ENCODE measurements at places on chromosomes 16 and 17.

GRCh38 chr17:49290690-49291359 lies 60.2 kb upstream of the PHOSPHO1 start:
- DNase-seq: no peak

GRCh38 chr17:43914451-43914850 lies 7.1 kb upstream of the MPP2 start:
- DNase-seq: no peak

DNA sequence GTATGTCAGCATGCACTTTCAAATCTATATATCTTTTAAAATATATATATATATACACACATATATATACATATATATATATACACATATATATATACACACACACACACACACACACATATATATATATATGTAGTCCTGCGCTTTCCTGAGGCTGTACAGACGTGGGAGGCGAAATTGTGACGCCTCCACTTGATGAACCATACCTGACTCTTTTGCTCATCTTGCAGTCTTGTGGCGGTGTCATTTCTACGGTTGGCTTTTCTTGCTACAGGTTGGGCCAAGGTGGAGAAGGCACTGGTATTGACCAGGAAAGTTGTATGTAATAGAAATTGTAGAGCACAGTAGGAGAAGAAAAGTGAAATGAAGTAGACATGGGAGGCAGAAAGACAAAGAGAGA lies 88.2 kb downstream of the RBFOX1 start:
- DNase-seq: no peak

DNA sequence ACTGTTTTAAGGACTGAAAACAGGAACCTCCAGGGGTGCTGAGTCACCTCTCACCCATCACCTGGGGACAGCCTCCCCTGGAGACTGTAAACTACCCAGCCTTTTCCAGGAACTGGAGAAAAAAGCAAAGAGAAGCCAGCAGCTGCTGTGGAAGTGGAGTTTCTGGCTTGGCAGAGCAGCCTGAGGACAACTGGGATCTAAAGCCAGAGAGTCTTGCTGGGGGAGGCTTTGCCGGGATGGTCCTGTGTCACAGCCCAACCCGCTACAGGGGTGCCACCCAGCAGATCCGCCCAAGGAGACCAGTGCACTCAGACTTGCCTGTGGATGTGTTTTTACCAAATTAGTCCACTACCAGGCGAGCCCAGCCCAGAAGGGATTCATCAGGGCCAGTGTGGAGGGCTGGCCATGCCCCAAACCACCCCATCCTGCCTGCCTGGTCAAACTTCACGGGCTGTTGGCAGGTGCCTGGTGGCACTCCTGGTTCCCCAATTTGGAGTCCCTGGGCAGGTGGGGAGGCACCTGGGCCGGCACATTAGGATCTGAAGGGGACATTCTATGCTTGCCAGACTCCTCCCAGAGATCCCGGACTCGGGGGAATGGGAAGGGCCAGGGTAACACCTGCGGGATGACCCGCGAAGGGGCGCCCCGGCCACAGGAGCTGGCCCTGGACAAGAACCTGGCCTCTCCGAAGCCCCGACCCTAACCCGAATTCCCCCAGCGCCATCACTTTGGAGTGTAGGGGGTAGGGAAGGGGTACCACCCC lies 771 bp downstream of the MSRB1 start:
- DNase-seq: no peak

DNA sequence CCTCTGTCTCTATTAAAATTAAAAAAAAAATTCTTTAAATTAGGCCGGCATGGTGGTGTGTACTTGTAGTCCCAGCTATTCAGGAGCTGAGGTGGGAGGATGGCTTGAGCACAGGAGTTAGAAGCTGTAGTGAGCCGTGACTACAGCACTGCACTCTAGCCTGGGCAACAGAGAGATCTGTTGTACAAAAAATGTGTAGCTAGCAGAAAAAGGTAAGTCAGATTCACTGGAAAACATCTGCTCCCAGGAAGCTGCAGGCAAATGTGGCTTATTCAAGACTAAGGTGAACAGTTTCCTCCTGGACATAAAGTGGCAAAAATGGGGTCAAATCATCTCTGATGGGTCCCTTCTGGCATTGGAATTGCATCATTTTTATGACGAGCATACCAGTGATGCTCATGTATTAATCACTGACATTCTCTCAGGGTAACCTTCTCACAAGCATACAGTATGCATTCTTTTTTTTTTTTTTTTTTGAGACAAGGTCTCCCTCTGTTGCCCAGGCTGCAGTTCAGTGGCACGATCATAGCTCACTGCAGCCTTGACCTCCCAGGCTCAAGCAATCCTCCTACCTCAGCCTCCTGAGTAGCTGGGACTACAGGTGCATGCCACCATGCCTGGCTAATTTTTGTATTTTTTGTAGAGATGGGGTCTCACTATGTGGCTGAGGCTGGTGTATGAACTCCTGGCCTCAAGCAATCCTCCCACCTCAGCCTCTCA lies 48.7 kb downstream of the CPPED1 start:
- DNase-seq: no peak

- no peak for DNase-seq
Observed at GRCh38 chr16:3520841-3521240, 20.0 kb downstream of the CLUAP1 start.

GRCh38 chr16:78656887-78657286 lies 557.4 kb downstream of the WWOX start:
- no peak for DNase-seq

DNA sequence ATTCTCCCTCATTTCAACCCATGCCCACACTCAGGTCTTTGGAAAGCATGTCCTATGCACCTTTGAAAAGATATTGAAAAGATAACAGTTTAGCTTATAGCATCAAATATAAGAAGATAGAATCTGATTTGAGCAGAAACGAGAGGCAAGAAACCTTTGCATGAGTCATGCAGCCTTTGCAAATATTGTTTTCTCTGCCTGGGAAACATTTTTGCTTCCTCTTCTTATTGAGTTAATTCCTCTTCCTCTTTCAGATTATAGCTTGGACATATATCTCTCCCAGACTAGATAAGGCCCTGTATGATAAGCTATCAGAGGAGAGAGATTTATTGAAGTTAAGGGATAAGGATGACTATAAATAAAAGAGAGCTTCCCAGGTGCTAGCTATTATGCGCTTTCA lies 46.1 kb upstream of the KCNJ2 start:
- DNase-seq: no peak

DNA sequence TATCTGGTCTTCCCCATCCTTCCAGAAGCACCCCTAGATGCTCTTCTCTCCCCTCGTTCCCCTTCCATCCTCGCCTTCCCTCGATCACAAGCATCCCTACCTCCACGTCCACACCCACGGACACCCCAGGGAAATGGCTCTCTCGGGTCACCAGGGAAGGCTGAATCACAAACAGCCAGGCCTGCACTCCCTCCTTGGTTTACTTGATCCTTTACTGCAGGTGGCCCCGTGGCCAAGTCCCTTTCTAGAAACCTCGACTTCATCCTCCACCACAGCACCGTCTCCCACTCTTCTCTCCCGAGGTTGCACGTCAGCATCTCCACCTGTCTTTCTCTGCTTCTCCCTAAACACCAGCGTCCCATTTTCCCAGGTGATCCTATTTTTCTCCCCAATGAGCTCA lies 6.5 kb upstream of the RBFOX3 start:
- no peak for DNase-seq

DNA sequence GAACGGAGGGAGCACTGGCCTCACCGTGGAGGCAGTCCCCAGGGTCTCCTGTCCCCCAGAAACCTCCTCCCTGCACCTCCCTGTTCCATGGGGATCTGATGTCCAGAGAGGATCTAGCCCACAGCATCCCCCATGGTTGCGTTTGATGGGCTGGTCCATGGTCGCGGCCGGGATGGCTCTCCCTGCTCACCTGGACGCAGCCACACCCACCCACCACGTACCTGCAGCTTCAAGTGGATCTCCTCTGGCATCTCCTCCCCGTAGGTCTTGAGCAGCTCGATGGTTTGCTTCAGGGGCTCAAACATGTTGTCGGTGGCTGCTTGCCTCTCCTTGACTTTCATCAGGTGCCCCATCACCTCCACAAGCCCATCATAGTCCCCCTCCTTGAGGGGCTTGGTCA lies 47.9 kb downstream of the DNAH17 start:
- DNase-seq: no peak

DNA sequence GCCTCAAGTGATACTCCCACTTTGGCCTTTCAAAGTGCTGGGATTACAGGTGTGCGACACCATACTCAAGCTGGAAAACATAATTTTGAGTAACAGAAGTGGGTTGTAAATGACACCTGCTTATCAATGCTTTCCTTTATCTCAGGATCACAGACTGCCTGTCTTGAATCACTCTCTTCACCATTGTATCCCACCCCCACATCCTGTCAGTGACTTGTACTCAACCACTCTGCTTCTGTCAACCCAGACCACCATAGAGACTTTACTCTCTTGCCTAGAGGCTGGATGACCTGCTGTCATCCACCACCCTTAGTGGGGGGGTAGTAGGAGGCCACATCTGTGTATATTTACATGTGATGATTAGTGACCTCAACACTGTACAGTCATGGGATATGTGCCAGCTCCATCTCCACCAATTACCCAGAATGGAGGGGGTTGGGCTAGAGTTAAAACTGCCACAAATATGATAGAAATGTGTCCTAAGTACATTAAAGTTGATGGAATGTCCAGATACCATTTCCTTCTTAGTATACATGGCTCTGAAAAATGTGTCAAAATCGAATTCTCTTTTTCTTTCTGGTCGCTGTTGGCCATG lies 338.7 kb downstream of the GRIN2A start:
- DNase-seq: no peak

DNA sequence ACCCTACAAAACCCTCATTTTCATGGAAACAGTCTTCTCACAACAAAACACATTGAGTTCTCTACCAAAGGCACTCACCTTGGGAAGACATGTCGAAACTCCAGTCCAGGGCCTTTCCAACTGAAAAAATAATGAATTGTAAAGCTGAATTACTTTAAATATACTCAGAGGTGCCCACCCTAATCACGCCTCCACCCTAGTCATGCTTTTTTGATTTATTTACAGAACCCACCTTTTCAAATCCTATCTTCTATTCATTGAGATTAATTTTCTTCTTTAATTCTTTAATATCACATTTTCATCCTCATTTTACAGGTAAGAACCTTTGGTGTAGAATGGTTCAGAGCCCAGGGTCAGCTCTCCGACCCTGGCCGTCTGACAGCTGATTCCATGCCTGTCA lies at the start of gene CPHXL2:
Gene CPHXL2, minus strand, starts transcription at position 101 of the 400 bp plus-strand sequence. Its CDS starts 10 bp downstream, at position 91.
- DNase-seq: no peak

DNA sequence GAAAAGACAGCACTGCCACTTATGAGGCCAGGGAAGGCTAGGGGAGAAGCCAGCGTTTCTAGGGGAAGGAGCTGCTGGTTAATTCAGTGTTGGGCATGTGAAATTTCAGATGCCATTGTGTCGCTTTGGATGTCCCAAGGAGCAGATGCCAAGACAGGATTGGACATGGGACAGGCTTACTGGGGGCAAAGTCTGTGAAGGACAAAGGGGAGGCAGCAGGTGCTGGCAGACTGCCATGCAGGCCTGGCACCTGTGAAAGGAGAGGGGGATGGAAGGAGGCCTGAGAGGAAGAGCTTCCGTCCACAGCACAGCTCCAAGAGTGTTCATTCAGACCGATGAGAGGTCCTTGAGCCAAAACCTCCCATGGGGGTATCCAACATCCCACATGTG lies 255.5 kb upstream of the RPL38 start:
- no peak for DNase-seq

DNA sequence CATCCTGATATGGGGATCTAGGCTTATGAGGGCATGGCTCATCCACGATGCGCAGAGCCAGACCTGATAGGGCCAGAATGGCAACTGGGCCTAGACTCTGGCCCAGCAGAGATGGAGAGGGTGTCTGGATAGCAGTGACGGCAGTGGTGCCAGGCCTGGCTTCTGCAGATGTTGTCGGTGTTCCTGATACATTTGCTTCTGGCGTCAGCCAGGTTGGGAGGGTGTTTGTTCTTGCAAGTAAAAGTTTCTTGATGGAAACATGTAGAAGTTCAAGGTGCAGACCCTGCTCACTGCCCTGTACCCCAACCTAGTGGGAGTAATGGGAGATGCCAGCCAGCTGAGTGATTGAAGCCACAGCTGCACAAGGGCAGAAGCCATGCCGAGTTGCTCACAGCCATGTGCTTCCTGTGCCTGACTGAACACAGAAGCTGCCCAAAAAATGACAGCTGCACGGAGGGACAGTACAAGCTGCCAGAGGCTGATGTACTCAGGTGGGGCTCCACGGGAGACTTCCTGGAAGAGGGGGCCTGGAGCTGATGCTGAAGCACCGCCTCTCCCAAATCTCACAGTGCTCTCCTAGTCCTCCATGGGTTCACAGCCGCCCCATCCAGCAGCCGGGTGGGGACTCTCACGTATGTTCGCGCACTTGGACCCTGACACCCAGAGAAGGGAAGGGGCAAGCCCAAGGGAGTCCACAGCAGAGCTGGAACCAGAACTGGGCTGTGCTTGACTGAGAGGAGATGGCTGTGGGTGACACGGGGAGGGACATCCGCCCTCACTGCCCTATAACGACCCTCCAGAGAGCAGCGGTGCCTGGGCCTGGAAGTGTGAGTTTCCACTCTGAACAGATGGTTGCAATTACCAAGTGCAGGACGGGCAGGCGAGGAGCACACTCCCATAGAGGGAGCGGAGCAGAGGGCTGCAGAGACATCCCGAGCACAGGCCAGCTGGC lies 78.7 kb downstream of the N4BP1 start:
- no peak for DNase-seq

DNA sequence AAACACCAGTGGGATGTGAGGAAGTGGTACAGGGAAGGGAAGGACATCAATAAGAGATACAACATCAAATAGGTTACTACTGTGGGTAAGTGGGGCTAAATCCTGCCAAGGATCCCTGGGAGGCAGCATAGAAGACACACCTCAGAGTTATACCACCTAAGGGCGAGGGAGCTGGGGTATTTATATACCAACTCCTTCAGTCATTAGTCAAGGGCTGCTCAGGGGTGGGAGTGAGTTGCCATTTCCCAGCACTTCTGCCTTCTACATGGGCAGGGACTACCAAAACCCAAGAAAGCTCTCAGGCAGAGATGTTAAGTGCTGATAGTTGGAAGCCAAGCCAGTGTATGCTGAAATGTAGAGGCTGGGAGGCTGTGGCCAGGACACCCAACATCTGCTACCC lies 57.5 kb upstream of the MARCHF10 start:
- DNase-seq: no peak

- no peak for DNase-seq
Observed at GRCh38 chr17:76594690-76595089, 9.0 kb upstream of the ST6GALNAC2 start.

- no peak for DNase-seq
Observed at GRCh38 chr17:77010667-77011066, 130.1 kb upstream of the SEC14L1 start.

DNA sequence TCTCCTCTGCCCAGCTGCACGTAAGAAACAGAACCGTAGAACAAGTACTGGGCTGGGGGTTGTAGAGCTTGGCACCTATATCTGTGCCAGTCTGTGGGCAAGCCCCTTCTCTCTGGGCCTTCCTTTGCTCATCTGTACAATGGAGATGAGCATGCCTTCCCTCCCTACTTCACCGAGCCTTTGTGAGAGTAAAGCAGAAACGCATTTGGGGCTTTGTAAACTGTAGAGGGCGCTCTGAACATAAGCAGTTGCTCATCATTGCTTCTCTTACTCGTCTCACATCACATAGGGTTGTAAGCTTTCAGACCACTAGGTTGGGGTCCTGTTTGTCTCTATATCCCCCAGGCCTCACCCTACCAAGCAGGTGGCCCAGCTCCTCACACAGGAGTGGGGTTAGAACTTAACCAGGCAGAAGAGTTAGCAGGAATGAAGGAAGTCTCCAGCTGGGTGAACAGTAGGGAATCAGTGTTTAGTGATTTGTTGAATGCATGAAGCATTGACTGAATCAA lies 15.1 kb downstream of the SAMD14 start:
- no peak for DNase-seq

- no peak for DNase-seq
Observed at GRCh38 chr17:17347956-17348871, 45.0 kb downstream of the NT5M start.

GRCh38 chr16:70681382-70682238 lies 4.2 kb downstream of the MTSS2 start:
- DNase-seq: no peak

All from stimulated activated CD8-positive, alpha-beta memory T cell treated with anti-CD3 and anti-CD28 coated beads, Interleukin-7, amount 100 ng/mL, for 1 hour (primary cell).